Stimulated activated CD4-positive, alpha-beta T cell treated with anti-CD3 and anti-CD28 coated beads, Interleukin-1b, Interleukin-23, amount 100 ng/mL, for 4 hours (primary cell): ENCODE measurements at places on chromosomes 3 and 15.

GRCh38 chr15:73550190-73550589 lies 83.0 kb downstream of the NPTN start:
- DNase-seq, result no peak

GRCh38 chr15:36004891-36005490 lies 459.0 kb upstream of the DPH6 start:
- DNase-seq, result no peak

GRCh38 chr3:31014317-31015040 lies 120.0 kb upstream of the GADL1 start:
- DNase-seq, result no peak

GRCh38 chr3:78221300-78221699 lies 1181.4 kb downstream of the ROBO2 start:
- DNase-seq, result no peak

DNA sequence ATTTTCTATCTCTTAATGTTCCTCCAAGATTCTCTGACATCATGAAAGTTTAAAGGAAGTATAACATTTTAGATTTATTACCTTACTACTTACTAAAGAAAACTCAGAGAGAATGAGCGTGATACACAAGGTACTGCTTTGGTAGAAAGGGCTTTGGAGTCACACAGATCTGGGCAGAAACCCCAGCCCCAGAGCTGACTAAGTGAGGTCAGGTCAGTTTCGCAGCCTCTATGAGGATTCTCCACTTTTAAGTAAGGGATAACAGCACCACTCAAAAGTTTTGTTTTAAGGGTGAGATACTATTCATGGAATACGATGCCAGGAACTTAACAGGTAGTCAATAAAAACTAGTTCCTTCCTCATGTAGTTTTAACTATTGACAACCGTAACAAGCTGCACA lies 76.1 kb downstream of the CLDN11 start:
- DNase-seq, result no peak

DNA sequence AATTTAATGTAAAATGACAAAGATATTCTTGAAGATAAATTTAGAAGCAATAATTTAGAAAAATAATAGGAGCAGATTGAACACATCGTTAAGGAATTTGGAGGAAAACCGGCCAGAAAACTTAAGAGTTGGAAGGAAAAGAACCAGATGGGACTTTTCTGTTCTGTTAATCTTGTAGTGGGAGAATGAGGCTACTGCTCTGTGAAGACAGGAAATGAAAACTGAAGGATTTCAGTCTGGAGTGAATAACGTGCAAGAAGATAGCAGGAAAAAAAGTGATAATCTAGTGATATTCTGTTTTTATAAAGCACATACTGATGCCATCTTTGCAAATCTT lies 74.2 kb downstream of the DPPA2 start:
- DNase-seq, result no peak

DNA sequence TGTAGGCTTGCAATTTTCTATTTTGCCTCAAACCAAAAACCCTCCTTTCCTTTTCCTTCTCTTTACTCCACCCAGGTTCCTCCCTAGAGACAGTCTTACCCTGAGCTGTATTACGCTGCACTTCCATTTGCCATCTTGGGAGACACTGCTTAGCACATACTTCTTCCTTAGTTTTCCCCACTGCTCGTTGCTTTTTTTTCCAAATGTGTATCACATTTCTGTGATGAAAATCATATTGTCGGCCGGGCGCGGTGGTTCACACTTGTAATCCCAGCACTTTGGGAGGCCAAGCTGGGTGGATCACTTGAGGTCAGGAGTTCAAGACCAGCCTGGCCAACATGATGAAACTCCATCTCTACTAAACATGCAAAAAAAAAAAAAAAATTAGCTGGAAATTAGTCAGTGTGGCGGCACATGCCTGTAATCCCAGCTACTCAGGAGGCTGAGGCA lies 29.5 kb downstream of the POPDC2 start:
- no peak for DNase-seq

DNA sequence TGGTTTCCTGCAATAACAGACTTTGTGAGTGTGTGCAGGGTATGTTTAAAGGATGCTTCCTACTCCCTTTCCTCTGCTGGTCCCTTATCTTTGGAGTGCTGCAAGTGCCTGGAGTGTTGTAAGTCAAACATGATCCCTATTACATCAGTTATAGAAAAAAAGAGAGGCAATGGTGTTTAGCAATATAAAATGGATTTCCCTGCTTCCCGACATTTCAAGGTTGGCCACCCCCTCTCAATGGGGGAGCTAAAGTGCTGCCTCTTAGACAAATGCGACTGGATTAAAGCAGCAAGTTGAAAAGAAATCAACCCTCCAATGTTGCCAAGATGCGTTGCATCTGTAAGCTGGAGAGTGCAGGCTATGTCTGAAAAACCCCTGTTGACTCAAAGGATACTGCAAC lies 203.1 kb upstream of the WNT5A start:
- no peak for DNase-seq

GRCh38 chr15:94855018-94855408 lies 623.7 kb downstream of the MCTP2 start:
- no peak for DNase-seq
